ENCODE measurements at places on chromosomes 4 and X.
A peak's percentile ranks its signal among the peaks of the same experiment; 100 is the strongest.

- DNase-seq = no peak
Measured at GRCh38 chr4:66649236-66649635, 896.1 kb downstream of the CENPC start.

DNA sequence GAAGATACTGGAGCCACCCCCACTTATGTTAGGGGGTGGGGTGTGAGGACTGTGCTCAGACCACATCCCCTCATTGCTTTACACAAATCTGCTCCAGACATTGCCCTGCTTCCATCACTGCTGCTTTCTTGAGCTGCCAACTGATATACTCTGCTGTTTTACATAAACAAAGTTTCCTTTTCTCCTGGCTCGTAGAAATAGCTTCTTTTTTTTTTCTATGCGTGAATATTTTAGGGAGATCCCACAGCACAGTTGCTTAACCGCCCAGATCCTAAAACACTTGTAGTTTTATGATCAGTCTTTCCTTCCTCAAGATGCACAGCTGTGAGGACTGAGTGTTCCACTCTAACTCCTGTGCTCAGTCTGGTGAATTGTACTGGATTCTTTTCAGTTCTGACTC, 768.4 kb downstream of the PCDH18 start:
- no peak for DNase-seq

DNA sequence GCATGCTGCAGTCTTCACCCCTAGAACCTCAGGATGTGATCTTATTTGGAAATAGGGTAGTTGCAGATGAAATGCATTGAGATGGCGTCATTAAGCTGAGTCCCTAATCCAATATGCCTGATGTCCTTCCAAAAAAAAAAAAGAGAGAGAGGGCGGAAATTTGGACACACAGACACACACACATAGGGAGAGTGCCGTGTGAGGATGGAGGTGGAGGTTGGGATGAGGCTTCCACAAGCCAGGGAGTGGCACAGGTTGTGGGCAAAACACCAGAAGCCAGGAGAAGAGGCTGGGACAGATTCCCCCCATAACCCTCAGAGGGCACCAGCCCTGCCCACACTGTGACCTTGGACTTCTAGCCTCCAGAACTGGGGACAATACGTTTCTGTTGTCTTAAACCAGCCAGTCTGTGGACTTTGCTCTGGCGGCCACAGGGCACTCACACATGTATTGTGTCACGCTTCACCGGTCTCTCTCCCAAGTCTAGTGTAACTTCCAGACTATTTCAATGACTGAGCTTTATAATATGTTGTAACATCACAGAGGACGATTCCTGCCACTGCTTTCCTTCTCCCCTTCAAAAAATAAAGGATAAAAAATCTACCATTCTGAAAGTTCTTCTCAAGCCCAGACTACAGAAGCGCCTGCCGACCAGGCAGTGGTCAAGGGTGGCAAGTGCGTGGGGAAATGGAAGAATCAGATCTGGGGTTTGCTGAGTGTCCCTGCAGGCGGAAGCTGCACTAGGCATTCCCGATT, 35.8 kb upstream of the MAN2B2 start:
- DNase-seq = no peak

DNA sequence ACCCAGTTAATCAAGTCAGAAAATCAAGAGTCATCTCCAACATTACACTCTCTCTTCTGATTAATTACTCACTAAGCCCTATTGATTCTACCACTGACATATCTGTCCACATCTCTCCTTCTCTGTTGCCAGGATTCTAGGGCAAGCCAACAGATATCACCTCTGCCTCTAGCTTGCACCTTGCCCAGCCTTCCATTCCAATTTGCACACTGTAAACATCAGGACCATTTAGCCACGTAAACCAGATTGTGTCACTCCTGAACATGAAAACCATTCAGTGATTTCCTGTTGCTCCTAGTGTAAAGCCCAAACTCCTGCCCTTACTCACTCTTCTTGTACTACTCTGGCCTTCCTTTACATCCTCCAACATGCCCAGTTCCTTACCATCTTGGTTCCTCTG, 68.0 kb upstream of the PLS3 start:
- DNase-seq = no peak

DNA sequence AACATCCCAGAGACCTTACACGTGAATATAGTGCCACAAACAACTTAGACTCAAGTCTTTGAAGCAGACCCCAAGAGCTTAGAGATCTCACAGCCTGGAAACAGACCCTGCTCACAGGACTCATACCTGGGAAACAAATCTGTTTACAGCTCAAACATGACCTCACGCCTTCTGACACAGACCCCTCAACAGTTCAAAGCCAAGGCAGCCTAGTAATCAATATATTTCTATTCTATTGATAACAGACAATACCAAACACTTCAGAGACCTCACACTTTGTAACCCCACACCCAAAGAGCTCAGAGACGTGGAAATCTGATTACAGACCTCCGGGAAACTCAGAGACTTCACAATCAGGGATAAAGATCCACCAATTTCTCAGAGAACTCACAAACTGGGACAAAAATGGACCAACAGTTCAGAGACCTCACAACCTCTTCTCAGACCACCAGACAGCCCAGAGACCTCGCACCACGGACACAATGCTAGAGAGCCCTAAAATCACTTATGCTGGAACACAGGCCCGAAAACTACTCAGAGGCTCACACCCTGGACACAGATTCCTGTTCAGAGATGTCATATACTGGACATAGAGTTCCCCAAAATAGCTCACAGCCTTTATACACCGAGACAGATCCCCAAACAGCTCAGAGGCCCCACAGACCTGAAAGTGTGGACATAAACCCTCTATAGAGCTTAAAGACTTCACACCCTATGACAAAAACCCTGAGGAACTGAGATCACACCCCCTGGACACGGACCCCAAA, 14.8 kb downstream of the SUV39H1 start:
- no peak for DNase-seq

GRCh38 chrX:136647677-136648360, at the start of gene CD40LG:
CD40LG (plus strand) TSS chrX:136648158; CDS start chrX:136648249, 91 bp downstream.
- no peak for DNase-seq

- DNase-seq = no peak
Measured at GRCh38 chr4:78781924-78782323, 5.8 kb downstream of the BMP2K start.

DNA sequence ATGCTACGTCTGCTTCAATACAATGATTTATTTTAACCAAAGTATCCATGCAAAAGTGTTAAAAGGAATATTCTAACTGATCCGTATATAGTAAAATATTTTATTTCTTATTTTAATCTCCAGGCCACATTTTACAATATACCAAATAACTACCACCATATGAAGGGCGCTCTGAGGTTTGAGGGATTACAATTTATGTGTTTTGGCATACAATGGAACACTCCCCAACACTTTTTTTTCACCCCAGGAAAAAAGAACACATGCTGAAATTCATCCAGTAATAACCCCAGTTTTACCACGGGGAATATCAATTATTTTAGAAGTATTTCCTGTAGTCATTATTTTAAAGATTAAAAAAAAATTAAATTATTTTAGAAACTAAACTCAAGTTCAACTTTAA, 65.4 kb downstream of the APBB2 start:
- DNase-seq = no peak

- DNase-seq = peak; percentile 2
Measured at GRCh38 chr4:21046141-21046540, 345.9 kb downstream of the PACRGL start.

GRCh38 chr4:141388481-141388880, 167.8 kb downstream of the ZNF330 start:
- DNase-seq = no peak

DNA sequence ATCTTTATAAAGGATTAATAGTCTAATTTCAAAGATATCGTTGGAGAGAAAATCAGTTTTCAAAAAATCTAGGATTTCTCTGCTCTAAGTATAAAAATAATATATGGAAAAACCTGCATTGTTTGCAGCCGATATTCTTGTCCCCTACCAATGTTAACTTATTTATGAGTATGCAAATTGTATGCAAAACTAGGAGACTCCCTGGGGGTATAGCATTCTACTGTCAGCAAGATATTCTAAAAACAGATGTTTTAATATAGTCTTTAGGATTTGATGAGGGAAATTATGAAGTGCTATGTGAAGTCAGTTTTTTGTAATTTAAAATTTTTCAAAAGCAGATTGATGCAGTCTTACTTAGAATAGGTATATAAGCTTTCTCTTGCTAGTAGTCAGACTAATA, 40.9 kb downstream of the GK2 start:
- no peak for DNase-seq

GRCh38 chr4:153782581-153782980, 6.3 kb downstream of the SFRP2 start:
- DNase-seq = no peak

DNA sequence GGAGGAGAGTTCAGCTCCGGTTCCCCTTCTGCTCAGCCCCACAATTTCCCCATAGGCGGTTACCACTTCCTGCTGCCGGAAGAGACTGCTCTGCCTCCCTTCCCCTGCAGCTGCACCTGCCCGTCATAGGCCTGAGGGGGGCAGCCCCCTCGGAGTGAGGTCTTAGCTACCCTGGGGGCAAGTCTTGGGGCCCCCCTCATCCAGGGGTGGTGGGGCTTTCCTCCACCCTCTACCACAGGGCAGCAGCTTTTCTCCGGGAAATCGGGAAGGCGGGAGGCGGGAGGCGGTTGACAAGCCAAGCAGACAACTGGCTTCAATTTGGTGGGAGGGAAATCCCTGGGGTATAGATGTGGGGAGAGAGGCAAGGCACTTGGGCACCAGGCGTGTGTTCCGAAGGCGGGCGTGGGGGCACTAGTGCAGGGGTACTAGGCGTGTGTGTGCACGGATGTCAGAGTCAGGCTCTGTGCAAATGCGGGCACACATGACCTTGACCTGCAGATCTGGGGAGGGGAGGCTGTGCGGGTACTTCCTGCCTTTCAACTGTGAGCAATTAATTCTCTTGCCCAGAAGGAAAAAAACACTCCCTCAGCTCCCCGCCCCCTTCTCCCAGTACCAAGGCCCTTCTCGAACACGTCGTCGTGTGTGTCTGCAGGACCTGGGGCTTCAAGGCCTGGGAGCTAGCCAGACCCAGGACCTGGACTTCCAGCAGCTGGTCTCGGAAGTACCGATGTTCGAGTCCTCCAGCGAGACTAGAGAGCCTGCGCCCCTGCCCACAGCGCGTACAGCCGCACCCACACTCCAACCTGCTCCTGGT, 1.0 kb upstream of the ARHGAP4 start:
- DNase-seq = no peak

GRCh38 chrX:11558972-11559371, 106.7 kb downstream of the ARHGAP6 start:
- DNase-seq = peak; percentile 5

- DNase-seq = no peak
Measured at GRCh38 chr4:182969651-182970279, 52.6 kb upstream of the DCTD start.

DNA sequence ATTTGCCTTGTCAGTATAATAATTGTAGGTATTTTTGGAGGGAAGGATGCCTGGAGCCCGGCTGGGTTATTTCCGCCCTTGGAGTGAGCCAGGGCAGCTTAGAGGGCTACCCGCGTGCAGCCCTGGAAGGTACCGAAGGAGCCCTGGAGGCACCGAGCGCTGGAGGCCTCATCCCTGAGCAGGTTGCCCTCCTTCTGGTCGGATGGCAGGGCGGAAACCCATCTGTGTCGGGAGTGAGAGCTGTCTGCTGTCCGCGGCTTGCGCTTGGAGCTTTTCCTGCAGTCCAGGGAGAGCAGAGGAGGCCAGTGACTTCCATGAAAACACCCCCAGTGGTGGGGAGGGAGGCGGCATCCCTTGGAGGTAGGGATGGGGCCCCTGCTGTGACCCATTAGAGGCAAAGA, 122.1 kb downstream of the TBL1X start:
- DNase-seq = no peak

DNA sequence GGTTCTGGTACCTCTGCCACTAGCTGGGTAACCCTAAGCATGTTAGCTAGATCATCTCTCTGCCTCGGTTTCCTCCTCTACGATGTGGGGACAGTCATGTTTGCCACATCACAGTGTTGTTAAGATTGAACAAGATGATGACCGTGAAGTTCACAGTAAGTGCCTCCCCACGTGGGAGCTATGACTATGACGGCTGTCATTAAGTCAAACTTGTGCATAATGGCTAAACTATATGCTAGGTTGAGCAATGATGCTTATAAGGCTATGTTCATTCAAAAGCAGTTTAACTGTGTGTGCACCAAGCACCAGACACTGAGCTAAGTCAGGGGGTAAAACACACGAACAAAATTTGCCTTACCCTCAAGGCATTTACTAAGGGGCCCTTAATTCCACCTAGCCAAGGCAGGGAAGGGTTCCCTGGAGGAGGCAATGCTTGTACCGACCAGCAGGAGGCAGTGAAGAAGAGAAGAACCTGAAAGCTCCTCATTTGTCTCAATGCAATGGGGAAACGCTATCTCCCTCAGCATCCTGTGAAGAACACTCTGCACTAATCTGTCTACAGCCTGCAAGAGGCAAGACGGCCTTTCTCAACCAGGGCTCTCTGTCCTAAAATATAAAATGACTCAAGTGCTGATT, 52.9 kb downstream of the MAP7D2 start:
- DNase-seq = no peak

GRCh38 chr4:27412613-27413012, 552.0 kb downstream of the STIM2 start:
- peak; percentile 19 for DNase-seq

DNA sequence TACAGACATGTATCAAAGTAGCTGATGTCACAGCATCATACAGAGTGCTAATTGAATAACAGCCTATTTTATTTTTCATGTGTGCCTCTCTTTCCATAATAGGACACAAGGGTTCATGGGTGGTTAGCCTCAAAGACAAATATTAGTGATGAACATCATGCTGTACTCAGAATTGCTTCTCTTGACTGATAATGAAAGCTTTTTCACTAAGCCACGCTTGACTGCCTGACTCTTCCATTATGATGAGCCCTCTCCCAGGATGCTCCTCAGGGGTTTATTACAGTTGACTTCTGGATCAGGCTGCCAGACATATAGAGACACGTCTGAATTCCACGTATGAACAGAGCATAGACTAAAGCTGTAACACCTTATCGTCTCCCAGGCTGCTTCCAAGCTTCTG, 2757.5 kb downstream of the PCDH7 start:
- no peak for DNase-seq

GRCh38 chr4:86007042-86007441, 352.8 kb downstream of the MAPK10 start:
- DNase-seq = no peak

- DNase-seq = no peak
Measured at GRCh38 chr4:147571036-147571770, 46.0 kb upstream of the TMEM184C start.

GRCh38 chrX:31421441-31421840, 349.6 kb upstream of the FTHL17 start:
- no peak for DNase-seq

Data from RWPE1 (cell line).